ENCODE measurements at places on chromosomes 12 and 14.

DNA sequence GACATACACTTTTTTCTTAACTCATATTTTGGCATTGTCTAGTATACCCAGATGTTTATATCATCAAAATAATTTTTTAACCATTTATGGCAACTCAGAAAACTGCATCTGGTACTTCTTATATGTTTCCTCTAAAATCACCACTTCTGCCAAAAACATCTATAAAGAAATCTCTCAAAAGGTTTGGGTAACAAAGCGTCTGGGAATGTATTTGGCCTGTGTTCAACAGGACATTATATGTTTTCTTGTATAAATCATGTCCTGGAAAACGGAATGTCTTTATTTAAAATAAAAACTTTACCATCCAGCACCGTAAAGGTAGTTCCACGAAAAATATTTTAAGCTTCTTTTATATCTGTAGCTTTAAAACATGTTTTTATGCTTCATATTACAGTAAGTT, 36.1 kb upstream of the FBLN5 start:
- DNase-seq: no peak

DNA sequence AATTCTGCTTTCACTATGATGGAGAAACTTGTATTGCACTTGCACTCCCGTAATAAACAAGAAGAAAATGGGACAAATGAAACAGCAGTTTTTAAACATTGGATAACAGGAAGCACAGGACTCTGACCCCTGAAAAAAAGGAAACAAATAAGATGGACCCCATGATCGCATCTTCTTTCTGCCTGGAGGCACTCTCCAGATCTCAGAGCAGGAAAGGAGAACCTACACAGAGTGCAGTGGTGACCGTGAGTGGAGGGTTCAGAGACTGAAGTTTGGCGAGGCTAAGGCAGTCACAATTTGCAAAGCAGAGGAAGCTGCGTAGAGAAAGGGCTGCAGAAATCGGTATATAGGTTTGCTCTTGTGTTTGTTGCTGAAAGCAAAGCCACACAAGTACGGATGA, 6.1 kb upstream of the FGF6 start:
- DNase-seq: no peak

GRCh38 chr12:32650508-32650907, 28.6 kb upstream of the DNM1L start:
- DNase-seq: no peak

DNA sequence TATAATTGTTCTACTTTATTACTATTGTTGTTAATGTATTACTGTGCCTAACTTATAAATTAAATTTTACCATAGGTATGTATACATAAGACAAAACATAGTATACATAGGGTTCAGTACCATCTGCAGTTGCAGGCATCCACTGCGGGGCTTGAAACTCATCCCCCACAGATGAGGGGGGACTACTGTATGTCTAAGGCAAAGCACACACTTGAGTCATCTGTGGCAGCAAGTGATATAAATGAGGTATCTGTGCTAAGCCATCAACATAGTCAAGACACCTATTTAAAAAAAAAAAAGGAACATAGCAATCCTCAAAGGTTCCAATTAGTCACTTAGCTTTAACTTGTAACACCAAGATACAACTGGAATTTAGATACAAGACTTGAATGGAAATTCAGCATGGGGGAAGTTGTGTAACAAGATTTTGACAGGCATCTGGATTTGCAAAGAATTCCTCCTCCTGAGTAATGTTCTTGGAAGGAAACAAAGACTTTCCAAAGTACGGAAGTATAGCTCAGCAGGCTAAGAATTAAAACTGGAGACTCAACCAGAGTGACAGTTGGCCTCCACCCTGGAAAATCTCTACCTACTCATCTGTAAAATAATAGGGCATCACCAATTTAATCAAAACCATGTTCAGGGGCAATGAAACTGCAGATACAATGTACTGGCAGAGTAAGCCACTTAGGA, 14.9 kb downstream of the DCAF5 start:
- no peak for DNase-seq

GRCh38 chr14:74549588-74549987, 56.0 kb downstream of the ISCA2 start:
- no peak for DNase-seq

- DNase-seq: no peak
These were observed 42.8 kb downstream of the RPGRIP1 start for GRCh38 chr14:21322716-21323115.

DNA sequence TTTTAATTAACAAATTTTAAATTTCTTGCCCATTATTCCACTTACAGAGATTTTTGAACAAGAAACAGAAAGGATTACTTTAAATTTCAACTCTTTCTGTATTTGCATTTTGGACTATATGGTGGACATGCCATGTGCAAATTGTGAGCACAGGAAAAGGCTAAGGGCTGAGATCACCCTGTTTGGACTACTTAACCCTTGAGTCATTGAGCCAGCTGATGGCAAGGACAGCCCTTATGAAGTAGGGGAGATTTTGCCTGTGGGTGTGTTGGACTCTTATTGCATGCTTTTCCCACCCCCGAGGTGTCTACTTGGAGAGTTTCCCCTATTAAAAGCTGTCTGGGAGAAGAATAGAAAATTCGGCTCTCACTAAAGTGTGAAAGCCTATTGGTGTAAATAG, 17.2 kb downstream of the DERA start:
- DNase-seq: no peak

DNA sequence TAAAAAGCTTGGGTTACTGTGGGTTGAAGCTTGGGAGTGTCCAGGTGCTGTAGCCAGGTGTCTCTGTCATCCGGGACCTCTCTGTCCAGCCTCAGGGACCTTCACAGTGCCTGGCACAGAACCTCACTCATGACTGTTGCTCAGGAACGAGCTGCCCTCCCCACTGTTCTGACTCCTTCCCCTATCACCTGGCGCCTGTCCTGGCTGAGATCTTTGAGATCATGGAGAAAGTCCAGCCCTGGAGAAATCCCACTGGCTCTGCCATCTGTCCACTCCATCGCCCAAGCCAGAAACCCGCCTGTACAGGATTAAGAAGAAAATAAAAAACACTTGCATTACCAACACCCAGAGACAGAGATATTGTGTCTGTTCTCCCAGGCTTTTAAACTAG, 53.5 kb downstream of the DGLUCY start:
- DNase-seq: no peak

- DNase-seq: no peak
These were observed 7.6 kb downstream of the TECPR2 start for GRCh38 chr14:102370305-102370809.

DNA sequence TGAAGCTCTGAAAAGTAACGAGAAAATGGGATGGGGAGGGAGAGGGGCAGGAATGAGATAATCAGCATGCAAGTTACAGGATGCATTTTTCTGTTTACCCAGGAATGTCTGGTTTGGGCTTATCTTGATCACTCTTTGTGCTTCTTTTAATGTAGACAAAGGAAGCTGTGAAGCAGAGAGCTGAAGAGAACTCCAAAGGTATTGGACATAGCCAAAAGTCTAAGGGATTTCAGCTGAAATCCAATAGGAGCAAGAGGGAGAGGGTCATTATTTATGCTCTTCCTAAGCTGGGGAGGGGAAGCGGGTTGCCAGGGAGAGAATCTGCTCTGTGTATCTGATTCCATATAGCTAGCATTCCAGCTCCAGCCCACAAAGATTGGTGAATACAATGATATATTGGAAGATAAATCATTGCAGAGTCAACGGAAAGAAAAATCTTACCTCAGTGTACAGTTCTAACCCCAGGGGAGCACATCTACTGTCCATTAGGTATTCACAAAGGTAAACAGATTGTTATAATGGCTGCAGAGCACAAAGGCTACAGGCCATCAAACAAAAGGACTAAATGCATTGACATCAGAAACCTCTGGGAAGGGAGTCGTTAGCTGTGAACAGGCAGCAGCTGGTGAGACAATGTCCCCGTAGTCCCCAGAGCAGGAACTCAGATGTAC, 61.0 kb upstream of the PELI2 start:
- DNase-seq: no peak

DNA sequence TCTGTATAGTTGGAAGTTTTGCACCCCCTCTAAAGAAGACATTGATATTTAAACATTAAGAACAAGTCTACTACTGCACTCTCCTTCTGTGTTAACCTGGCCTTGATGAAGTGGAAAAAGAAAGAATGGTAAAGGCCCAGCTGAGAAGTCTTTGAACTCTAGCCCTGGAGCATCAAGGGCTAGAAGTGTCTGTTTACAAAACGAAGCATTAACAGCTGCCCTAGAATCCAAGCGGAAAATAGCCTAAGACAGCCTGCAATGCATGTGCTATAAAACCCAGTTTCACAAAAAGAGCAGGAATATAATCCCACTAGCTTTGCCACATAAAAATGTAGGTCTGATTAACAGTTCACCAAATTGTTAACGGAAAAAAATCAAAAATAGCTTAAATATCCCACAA, 60.5 kb downstream of the NUMB start:
- no peak for DNase-seq

DNA sequence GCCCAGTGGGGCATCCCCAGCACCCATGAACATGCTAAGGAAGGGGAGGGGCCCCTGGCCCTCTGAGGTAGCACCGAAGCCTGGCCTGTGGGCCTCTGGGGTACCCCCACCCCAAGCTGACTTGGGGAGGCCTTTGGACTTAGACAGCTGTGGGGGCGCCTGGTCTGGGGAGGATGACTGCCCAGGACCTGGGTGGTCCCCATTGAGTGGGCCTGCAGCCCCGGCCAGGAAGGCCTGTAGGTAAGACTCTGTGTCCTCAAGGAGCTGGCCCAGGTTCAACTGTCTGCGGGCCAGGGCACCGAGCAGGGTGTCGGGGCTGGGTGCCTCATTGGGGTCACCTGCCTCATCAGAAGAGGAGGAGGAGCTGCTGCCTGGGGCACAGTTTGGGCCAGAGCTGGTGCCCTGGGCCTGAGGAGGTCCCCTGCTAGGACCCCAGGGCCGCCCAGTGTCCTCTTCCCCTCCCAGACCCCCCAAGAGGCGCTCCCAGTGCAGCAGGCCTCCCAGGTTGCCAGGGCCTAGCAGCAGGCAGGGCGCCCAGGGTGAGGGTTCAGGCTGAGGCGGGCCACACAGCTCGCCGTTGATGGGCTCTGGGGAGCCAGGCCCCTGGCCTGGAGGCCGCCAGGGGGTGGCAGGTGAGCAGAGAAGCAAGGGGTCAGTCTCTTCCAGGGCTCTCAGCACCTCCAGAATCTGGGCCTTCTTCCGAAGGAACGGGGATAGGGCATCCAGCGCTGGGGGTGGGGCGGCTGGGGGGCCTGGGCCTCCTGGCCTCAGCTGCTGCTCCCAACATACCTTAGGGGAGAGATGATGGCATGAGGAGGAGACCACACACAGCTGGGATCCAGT, 31.4 kb downstream of the NCKAP5L start:
- DNase-seq: no peak

GRCh38 chr14:65281991-65282895, 130.3 kb upstream of the FUT8 start:
- DNase-seq: peak; percentile 69

- no peak for DNase-seq
These were observed 48.5 kb upstream of the ARHGAP5 start for GRCh38 chr14:32028599-32028998.

- DNase-seq: peak; percentile 21
These were observed 45.2 kb upstream of the C14orf132 start for GRCh38 chr14:95993768-95994592.

- DNase-seq: no peak
These were observed 12.9 kb upstream of the EPS8 start for GRCh38 chr12:15801770-15802744.

DNA sequence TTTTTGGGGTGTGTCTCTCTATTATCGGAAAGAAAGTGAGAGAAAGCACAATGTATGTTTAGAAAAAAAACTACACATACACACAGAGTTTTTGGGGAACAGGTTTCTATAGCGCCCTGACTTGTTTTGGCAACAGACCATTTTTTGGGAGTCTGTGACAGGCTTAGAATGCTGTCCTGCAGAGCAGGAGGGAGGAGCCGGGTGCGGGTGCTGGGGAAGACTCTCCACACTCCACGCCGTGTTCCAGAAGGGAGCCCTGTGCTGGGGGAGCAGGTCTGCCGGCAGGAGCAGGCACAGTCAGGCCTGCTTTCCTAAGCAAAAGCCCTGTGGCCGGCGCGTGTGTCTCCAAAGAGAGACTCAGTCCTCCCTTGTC, 26.5 kb downstream of the CD9 start:
- no peak for DNase-seq

DNA sequence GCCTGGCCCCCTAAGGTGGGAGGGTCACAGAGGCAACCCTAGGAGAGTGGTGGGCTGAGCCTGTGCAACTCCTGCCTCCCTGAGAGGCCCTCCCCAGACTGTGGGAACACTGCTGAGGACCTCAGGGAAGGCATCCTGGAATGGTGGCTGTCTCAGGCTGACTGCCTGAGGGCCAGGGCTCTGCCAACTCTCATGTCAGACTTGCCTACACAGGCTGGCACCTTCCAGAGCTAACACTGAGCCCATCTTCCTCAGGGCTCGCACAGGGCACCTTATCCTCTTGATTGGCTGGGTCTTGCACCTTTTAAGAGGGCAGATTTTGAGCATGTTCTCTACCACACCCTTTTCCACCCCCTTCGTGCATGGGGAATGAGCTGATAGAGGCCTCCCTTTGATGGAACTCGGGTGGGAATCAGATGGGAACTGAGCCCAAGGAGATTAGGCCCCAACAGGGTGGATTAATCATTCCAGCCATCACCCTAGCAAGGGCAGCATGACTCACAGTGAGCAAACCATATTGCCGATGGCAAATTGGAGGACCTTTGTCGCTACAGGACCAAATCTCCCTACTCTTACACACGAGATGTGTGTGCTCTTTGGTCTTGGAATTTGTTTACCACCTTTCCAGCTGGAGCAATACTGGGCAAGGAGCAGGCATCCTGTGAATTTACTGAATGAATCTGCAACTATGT, 702.8 kb downstream of the VRK1 start:
- no peak for DNase-seq

- no peak for DNase-seq
These were observed 846 bp downstream of the BRMS1L start for GRCh38 chr14:35826952-35827416.

GRCh38 chr12:88570103-88570502, 10.2 kb downstream of the KITLG start:
- no peak for DNase-seq

DNA sequence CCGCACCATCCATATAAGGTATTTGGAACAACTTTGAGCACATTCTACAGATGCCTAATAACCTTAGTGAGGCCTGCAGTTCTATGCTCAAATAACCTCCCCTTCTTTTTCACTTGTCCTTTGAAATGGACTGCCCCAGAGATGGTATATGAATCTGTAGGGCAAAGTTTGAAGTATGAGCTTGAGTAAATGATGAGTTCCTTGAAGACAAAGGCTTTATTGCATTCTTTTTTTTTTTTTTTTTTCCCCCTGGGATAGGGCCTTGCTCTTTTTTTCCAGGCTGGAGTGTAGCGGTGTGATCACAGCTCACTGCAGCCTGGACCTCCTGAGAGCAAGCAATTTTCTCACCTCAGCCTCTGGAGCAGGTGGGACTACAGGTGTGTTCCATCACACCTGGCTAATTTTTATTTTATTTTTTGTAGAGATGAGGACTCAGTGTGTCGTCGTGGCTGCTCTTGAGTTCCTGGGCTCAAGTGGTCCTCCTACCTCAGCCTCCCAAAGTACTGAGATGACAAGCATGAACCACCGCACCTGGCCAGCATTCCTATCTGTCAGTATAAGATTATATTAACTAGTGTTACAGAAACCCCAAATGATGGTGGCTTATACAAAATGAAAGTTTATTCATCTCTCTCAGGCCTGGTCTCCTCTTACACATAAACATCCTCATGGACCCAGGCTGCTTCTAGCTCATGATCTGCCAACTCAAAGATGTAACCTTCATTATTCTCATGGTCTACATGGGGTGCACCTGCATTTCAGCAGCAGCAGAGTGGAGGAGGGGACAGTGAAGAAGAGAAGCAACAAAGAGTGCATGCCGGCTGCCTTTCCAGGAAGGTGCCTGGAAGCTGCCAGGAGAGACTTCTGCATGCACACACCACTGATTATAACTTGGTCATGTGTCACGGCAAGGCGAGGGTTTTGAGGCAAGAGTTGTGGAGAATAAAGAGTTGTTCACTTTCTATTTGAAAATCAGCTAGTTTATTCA, 101.4 kb downstream of the DUSP16 start:
- no peak for DNase-seq

Measured in frontal cortex (tissue), 4 donors.